PC-9 (cell line): ENCODE measurements at places on chromosomes 4 and X. TPM values are rescaled to one million over a fixed set of nuclear protein-coding genes. Genes with fewer than 3 reads are reported as not detected.

- no peaks in the 10 kb centered on the region for H3K4me1 ChIP-seq
- H3K27me3 ChIP-seq, result no peaks in the 10 kb centered on the region
- DNase-seq, result no peak
- H3K4me3 ChIP-seq, result no peak overlapping the region
These were observed 78.0 kb upstream of the CLNK start for GRCh38 chr4:10762561-10762960.

GRCh38 chr4:13765539-13765938 lies 138.0 kb upstream of the BOD1L1 start:
- no peaks in the 10 kb centered on the region for H3K27me3 ChIP-seq
- H3K27ac ChIP-seq, result no peak overlapping the region
- no peak for DNase-seq
- no peaks in the 10 kb centered on the region for H3K36me3 ChIP-seq

DNA sequence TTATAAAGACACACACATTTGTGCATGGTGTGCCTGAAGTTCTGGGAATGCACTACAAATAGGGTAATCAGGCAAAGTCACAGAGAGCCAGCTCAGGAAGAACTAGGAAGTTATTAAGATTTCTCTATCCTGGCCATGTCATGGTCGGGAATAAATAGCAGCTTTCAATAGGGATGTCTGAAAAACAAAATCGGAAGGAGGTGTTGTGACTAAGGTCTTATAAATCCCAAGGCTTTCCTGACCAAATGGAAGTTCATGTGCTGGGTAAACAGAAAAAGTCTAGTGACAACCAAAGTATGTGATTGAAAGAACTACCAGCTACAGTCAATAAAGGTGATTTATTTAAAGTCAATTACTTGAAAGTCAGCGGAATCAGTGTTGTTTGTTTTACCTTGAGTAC lies 262.5 kb upstream of the HS3ST1 start:
- H3K27ac ChIP-seq, result no peak overlapping the region
- no peak overlapping the region for H3K4me3 ChIP-seq
- H3K4me1 ChIP-seq, result no peaks in the 10 kb centered on the region
- H3K27me3 ChIP-seq, result no peaks in the 10 kb centered on the region

The CT45A1 gene
- total RNA-seq, result not detected in 2 replicates

The CDS1 gene
- 35.6 and 37.3 TPM in 2 replicates for total RNA-seq

The HMX1 gene
- not detected in 2 replicates for total RNA-seq

The UGT2A1 gene
- total RNA-seq, result not detected in 2 replicates
